Pulmonary artery endothelial cell (primary cell): ENCODE measurements at places on chromosomes 1 and 21. TPM values are rescaled to one million over a fixed set of nuclear protein-coding genes. Genes with fewer than 3 reads are reported as not detected.

GRCh38 chr1:236774926-236775325 is 20.2 kb upstream of the MTR start:
- no peak for DNase-seq

DNA sequence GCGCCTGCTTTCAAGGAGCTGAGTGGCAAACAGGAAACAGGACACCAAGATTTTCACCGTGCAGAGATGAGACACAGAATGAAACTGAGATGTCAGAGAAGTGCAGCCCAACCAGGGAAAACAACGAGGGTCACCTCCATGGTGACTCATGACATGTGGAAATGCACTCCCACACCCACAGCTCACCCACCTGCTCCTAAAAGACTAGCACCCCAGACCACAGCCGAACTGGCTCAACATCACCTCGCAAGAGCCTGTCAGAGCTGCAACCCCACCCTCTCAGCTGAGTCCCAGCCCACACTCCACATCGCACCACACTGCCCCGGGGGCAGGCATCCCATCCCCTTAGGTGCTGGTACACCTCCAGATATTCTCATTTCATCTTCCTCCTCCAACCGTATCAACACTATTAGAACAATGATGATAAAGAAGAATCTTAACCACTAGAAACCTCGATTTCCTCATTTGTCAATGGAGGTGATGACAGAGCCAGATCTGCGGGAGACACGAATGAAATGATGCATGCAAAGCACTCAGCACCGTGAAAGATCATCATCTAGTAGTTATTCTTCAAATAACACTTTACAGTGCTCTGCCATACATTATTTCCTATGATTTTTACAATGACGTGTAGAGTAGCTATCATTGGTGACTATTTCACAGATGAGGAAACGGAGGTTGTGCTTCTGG is 103.2 kb downstream of the DMRTB1 start:
- no peak for DNase-seq

DNA sequence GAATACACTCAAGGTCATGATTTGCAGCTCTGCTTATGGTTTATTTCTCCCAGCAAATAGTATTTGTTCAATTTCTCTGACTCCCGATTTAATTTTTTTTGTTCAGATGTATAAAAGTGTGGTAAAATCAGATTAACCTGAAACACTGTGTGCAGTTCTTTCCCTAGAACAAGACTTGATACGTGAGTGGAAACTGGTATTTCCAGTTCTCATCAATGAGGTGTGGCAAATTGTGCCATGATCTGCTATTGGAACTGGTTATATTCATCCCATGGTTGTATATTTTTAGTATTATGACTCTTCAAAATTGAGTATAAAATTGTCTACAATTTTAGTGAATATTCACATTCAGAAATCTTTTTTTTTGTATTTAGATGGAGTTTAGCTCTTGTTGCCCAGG is 76.8 kb upstream of the IVNS1ABP start:
- no peak for DNase-seq

The CFHR1 gene
- 0.07 TPM in 1 of 2 replicates, not detected in the other for total RNA-seq

The UBE2U gene
- not detected in 2 replicates for total RNA-seq

DNA sequence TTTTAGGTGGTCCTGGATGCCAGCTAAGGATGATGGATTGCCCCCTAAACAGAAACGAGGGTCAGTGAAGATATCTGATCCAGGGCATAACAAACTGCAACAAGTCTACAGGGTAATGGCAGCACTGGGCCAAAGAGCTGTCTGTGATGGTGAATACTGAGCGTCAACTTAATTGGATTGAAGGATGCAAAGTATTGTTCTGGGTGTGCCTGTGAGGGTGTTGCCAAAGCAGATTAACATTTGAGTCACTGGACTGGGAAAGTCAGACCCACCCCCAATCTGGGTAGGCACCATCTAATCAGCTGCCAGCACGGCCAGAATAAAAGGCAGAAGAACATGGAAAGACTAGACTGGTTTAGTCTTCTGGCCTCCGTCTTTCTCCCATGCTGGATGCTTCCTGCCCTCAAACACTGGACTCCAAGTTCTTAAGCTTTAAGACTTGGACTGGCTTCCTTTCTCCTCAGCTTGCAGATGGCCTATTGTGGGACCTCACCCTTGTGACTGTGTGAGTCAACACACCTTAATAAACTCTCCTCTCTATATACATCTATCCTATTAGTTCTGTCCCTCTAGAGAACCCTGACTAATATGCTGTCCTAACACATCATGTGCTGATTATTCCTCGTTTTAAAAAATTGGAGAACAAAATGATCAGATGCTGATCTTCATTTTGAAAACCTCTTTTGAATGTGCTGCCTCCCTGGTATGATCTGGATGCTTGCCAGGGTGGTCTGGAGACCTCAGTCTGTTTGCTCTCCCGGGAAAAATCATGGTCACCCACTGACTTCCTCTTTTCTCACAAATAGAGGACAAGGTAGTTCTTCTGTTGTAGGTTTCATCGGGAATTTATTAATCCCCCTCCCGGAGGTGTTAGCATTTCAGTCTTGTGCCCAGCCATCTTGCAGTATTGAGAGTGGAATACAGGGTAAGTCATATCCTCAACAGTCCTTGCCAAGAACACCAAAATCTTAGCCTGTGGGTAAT is 234.7 kb downstream of the SETD4 start:
- DNase-seq = no peak

DNA sequence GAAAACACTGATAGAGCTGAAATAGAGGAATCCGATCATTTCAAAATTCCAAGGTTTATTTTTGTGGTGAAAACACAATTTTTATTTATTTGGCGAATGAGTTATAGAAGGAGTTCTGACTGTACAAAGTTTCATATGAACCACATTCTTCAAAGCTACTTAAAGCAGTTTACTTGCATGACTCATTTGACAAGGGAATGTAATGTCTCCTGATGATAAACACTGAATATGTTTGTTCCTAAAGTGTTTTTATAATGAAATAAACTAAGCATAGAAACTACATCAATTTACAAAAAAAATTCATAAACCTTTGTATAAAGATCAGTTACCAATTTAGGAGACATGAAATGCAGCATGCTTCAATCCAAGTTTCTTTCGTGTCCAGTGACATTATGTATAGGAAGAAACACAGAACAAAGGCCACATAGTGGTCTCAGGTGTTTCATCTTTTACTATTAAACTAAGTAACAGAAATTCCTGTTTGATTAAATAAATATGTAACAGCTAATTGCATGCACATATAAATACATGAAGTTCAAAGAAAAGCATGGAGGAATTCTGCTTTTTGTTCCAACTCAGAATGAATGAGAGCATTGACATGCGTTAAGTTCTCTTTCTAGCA is 2.5 kb downstream of the PRKACB start:
- DNase-seq = no peak

DNA sequence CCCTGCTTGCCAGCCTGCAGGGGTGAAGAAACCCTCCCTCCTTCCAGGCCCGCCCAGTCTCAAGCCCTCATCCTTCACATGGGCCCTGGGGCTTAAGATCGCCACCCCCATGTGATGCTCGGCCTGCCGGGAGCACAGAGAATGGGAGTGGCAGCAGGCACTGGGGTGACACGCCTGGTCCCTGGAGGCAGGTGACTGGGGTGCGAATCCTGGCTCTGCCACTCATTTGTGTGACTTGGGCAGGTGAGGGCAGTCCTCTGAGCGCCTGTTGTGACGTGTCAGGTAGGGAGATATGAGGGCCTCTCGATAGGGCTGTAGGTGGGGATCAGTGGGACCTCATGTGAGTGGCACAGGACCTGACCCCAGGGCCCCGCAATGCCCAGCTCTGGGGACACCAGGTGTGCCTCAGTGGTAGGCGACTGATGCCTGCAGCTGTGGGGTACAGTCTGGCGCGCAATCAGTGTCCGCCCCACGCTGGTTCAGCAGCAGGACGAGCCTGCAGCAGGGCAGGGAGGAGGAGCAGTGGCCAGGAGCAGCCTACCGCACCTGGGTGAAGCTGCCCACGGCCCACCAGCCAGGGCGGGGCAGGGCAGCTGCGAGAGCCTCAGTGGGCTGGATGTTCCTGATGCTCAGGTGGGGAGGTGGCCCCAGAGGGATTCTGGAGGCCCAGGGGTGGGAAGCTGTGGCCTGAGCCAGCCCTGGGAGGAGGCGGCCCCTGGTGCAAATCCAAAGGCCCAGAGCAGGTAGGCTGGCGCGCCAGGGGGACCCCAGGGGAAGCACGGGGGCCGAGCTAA is 6.2 kb downstream of the SH2D5 start:
- no peak for DNase-seq

GRCh38 chr1:159929155-159930051 is 4.1 kb upstream of the TAGLN2 start:
- DNase-seq = no peak

The OR14K1 gene
- total RNA-seq = not detected in 2 replicates

The TMPRSS3 gene
- not detected in 2 replicates for total RNA-seq

- DNase-seq = no peak
Measured at GRCh38 chr1:240101737-240102136, 10.1 kb downstream of the FMN2 start.

- peak; percentile 10 for DNase-seq
Measured at GRCh38 chr1:96236156-96236739, 485.3 kb upstream of the PTBP2 start.

GRCh38 chr1:90876101-90876500 is 145.7 kb downstream of the ZNF644 start:
- no peak for DNase-seq

DNA sequence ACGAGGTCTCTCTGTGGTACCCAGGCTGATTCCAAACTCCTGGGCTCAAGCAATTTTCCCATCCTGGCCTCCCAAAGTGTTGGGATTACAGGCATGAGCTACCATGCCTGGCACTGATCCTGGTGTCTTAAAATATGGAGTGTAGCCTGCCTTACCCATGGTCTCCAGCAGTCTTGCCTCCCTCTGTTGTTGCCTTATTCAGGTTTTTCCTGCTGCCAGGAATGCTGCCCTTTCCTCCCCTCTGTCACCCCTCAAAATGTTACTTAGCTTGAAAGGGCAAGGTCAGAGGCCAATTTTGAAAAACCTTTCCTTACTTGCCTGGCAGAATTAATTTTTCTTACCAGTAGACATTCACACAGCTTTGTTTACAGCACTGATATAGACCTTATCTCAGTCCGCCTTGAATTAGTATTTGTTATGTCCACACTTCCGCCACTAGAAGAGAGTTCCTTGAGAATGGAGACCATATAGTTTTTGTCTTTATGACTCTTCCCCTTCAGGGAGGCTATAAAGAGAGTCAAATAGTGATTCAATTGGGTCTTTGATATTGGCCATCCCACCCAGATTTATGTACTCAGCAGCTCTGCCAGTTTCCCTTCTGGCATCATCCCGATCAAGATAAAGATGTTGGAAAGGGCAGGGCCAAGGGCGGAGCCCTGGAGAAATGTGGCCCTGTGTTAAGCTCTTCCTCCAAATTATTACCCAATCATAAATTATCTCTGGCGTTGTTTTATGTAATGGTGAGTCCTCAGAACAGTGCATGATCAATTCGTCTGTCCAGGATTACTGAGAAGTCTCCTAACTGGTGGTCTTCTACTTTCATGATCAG is 38.8 kb downstream of the C1orf21 start:
- DNase-seq = no peak

The GRHL3 gene
- total RNA-seq = not detected in 2 replicates

The GUCA2B gene
- not detected in 2 replicates for total RNA-seq

GRCh38 chr1:22404486-22404885 is 47.2 kb upstream of the ZBTB40 start:
- DNase-seq = no peak
